Trophoblast cell (in vitro differentiated cells and primary cell): ENCODE measurements at places on chromosomes 4 and X.
A peak's percentile ranks its signal among the peaks of the same experiment; 100 is the strongest.

- H3K4me3 ChIP-seq, result no peak overlapping the region
- no peaks in the 10 kb centered on the region for H3K27me3 ChIP-seq
- peaks cover 45% of the 10 kb centered on the region for H3K36me3 ChIP-seq
- H3K4me1 ChIP-seq, result no peaks in the 10 kb centered on the region
Measured at GRCh38 chr4:38923746-38924145, 56.1 kb downstream of the FAM114A1 start.

GRCh38 chr4:100746141-100746739, 228.4 kb upstream of the EMCN start:
- no peaks in the 10 kb centered on the region for H3K4me1 ChIP-seq
- no peak overlapping the region for H3K4me3 ChIP-seq
- H3K27me3 ChIP-seq, result no peaks in the 10 kb centered on the region
- no peak for DNase-seq
- H3K27ac ChIP-seq, result no peak overlapping the region

DNA sequence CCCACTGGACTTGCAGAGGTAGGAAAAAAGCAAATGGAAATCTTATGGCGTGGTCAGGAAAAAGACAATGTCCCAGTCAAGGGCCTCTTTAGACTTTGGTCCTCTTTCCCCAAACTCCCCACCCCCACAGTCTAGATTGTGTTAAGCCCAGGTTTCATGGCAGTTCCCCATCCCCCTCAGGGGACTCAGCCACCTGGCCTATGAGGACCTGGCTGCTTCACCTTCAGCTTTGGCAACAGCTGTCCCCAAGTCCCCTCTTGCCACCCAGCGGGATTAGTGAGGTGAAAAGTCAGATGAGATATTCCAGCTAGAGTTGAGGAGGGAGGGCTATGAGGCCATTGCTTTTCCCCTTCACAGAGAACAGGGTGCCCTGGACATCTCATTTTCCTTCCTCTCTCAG, 457 bp downstream of the RIPPLY1 start:
- H3K27me3 ChIP-seq, result no peaks in the 10 kb centered on the region
- no peaks in the 10 kb centered on the region for H3K36me3 ChIP-seq
- H3K4me3 ChIP-seq, result no peak overlapping the region
- H3K4me1 ChIP-seq, result no peaks in the 10 kb centered on the region

- H3K4me3 ChIP-seq, result no peak overlapping the region
- H3K27ac ChIP-seq, result no peak overlapping the region
- no peaks in the 10 kb centered on the region for H3K27me3 ChIP-seq
Measured at GRCh38 chr4:146450524-146450923, 71.2 kb downstream of the SLC10A7 start.

DNA sequence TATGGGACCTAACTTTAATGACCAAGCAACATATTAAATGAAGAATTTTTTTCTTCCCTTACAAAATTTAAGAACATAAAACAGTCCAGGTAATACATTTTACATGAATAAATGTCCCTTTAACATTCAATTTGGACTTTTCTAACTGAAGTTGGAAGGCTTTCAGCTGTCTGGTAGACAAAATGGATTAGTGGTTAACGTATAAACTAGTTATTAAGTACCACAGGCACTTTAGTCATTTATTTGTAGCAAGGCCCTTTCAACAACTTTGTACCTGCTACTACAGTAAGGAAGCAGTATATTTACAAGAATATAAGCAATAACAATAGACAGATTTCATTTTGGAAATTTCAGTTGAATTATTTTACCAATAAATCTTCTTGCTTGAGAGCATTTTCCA, 152.5 kb upstream of the TENT5D start:
- DNase-seq, result no peak
- no peaks in the 10 kb centered on the region for H3K36me3 ChIP-seq
- no peaks in the 10 kb centered on the region for H3K27me3 ChIP-seq
- no peak overlapping the region for H3K27ac ChIP-seq
- no peak overlapping the region for H3K4me3 ChIP-seq
- no peaks in the 10 kb centered on the region for H3K4me1 ChIP-seq

DNA sequence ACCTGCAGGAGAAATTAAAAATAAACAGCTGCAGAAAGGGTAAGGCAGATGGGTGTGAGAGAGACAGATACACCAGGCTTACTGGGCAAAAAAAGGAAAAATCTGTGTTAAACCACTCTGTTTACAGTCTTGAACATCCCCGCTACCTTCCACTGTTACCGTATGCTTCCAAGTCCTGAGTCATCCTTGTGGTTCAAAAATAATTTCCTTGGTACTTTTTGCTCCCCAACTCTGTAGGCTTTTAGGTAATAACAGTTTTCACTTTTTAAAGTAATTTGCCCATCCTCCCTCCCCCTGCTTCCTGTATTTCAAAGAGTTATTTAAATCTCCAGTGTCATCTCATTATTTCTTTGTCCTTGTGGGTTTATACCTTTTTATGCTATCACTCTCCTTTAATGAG, 210.1 kb upstream of the FAT4 start:
- no peak overlapping the region for H3K4me3 ChIP-seq
- no peaks in the 10 kb centered on the region for H3K4me1 ChIP-seq
- H3K27me3 ChIP-seq, result no peaks in the 10 kb centered on the region
- H3K27ac ChIP-seq, result no peak overlapping the region
- no peak for DNase-seq

GRCh38 chrX:32483534-32484136, 727.7 kb downstream of the DMD start:
- no peaks in the 10 kb centered on the region for H3K36me3 ChIP-seq
- peak; percentile 2 for DNase-seq
- H3K27ac ChIP-seq, result no peak overlapping the region
- no peaks in the 10 kb centered on the region for H3K4me1 ChIP-seq

DNA sequence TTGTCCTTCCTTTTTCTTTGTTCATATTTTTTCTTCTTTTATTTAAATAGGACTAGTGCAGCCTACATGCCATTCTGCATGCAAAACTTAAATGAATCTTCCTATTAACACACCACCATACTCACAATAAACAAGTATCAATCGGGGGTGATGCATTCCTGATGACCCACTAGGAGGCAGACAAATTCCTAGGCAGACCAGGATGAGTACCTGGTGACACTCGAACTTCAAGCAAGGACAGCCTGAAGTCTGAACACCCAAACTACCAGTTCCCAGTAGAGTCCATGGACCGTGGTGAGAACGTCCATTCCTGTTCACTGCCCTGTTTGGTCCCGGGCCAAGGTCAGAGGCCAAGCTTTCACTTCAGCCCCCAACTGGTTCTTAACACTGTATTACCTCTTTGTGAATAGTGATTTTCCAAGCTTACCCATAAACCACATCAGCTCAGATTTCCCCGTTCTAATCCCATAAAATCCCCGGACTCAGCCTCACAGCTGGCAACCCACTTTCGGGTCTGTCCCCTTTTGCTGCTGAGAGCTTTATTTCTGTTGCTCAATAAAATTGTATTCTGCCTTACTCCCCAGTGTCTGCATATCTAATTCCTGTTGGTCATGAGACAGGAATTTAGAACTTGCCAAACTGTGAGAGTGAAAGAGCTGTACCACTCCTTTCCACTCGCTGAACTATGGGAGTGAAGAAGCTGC, 1286.6 kb downstream of the FSTL5 start:
- no peak overlapping the region for H3K27ac ChIP-seq
- no peaks in the 10 kb centered on the region for H3K27me3 ChIP-seq
- DNase-seq, result no peak

DNA sequence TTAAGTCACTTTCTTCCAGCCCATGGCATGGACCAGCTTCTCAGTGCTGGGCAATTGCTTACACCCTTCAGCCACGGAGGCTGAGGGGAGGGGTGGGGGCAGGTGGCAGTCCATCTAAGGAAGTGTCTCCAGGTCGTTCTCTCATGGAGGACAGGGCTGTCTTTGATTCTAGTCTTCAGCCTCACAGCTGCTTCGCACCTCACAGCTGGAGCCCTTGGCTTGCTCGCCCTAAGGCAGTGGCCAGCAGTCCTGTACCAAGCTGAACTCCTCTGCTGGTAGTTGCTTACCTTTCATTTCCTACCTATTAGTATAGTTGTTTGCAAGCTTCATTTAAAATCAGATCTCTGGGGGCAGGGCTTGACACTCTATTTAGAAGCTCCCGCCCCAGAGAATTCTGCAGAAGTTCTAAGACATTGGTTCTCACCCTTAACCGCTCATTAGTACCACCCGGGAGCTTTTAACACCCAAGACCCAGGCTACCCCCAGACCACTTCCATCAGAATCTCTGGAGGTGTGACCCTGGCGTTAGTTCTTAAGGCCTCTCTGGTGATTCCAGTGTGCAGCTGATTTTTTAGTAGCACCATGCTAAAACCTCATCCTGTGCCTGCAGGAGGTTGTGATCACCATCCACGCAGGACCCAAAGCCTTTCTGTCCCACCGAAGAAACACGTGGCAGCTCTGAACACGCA, 386.8 kb downstream of the UNC5C start:
- no peaks in the 10 kb centered on the region for H3K4me1 ChIP-seq
- no peak overlapping the region for H3K27ac ChIP-seq
- no peak overlapping the region for H3K4me3 ChIP-seq

GRCh38 chr4:3656416-3657356, 109.5 kb upstream of the ADRA2C start:
- no peak overlapping the region for H3K4me3 ChIP-seq
- no peak for DNase-seq
- no peak overlapping the region for H3K27ac ChIP-seq
- H3K36me3 ChIP-seq, result no peaks in the 10 kb centered on the region
- H3K4me1 ChIP-seq, result no peaks in the 10 kb centered on the region
- no peaks in the 10 kb centered on the region for H3K27me3 ChIP-seq

DNA sequence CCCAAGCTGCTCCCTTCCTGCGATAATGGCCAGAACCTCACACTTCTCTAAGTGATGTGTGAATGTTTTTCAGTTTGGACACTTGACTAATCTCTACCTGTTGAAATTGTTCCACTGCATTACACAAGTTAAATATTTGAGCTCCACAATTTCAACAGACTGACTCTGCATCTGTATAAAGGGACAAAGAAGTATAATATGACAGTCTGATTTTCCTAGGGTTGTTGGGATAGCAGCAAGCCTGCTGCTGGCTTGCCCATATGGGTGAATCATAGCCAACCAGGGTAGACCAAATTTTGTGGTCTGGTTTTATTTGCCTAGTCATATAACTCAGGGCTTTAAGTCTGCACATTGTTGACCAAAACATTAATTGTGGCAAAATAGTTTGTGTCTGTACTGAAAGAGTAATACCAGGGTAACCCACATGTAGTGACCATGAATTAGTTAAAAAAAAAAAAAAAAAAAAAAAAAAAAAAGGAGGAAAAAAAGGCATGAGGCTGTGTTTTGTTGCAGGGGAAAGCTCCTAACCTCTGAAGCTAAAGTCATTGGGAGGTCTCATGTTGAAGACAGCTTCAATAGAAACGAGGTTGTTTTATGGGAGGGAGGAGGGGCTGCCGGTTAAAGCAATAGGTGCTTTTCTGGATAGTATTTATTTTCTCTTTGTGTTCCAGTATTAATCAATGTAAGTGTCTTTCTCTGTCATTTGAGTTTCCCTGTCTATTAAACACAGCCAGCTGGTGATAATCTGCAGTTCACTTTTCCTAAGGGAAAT, 534.2 kb downstream of the RAB28 start:
- DNase-seq, result no peak
- H3K36me3 ChIP-seq, result no peaks in the 10 kb centered on the region
- no peaks in the 10 kb centered on the region for H3K27me3 ChIP-seq

DNA sequence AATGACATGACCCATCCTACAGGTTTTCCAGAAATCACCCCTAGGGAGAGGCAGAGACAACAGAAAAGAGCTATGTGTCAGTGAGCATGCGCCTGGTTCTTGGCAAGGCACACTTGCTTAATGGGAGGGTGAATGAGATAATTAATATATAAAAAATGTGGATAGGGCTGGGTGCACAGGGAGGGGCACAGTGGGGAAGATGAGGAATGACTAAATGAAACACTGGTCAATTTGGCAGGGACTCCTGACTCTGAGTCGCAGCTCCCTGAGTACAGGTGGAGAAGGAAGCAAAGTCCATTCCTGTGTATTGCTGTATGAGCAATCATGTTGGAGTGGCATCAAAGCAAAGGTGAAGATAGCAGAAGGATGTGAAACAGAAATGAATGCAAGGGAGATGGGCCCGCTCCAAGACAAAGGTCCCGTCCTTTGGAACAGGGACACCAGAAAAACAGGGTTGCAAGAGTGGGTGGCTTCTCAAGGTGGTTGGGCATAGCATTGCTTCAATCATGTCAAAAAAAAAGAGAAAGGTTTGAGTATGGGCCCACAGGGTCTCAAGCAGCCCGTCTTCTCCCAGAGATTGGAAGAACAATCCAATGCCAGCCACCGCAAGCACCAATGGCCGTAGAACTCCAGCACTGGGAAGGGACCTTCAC, 278.4 kb upstream of the AGTR2 start:
- DNase-seq, result no peak
- peaks cover 4% of the 10 kb centered on the region for H3K36me3 ChIP-seq
- no peak overlapping the region for H3K4me3 ChIP-seq
- H3K27me3 ChIP-seq, result no peaks in the 10 kb centered on the region
- H3K27ac ChIP-seq, result no peak overlapping the region

DNA sequence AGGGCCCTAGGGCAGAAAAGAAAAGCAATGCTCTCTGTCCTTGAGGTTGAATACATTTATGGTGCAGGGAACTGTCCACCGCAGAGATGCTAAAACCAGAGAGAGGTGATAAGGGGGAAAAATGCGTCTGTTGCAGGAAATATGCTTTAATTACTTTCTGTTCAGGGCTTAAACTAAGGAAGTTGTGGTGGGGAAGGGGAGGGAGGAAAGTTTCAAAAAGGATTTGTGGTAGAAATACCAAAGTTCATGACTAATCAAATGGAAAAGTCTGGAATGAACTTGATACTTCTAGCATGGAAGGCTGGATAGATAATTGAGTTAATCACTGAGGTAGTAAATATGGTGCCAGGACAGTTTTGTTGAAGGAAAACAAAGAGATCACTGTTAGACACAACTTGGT, 99.0 kb downstream of the ASB9 start:
- no peak overlapping the region for H3K27ac ChIP-seq
- H3K27me3 ChIP-seq, result no peaks in the 10 kb centered on the region
- no peak overlapping the region for H3K4me3 ChIP-seq
- DNase-seq, result no peak
- no peaks in the 10 kb centered on the region for H3K4me1 ChIP-seq
- H3K36me3 ChIP-seq, result no peaks in the 10 kb centered on the region

- DNase-seq, result no peak
- peaks cover 10% of the 10 kb centered on the region for H3K36me3 ChIP-seq
- no peak overlapping the region for H3K4me3 ChIP-seq
- H3K4me1 ChIP-seq, result no peaks in the 10 kb centered on the region
Measured at GRCh38 chr4:55955710-55956109, 7.0 kb downstream of the CEP135 start.

DNA sequence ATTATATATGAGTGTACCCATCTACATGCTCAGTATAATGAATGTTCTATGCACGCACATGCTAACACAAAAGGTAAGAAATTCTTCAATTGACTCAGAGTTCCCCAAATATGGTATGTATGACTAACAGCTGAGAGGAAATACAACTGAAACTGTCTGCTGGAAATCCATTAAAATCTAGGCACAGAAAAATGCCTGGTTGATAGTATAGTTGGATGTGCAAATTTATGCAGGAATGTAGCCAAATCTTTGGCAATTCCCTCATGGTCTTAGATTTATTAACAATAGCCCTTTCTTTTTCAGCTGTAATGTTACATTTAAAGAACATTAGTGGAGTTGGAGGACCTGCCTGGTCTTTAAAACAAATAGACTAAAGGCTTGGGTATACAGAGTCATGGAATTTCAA, 5.5 kb downstream of the CAMK2D start:
- no peak overlapping the region for H3K4me3 ChIP-seq
- DNase-seq, result no peak
- no peaks in the 10 kb centered on the region for H3K27me3 ChIP-seq
